Stimulated activated CD8-positive, alpha-beta memory T cell treated with anti-CD3 and anti-CD28 coated beads, Interleukin-15, amount 100 ng/mL, for 1 hour (primary cell): ENCODE measurements at places on chromosomes 16 and 17.

GRCh38 chr17:32345951-32346600, 3.9 kb upstream of the ZNF207 start:
- DNase-seq: no peak

- DNase-seq: no peak
Measured at GRCh38 chr16:336269-336668, 16.3 kb downstream of the AXIN1 start.

- DNase-seq: no peak
Measured at GRCh38 chr16:69513180-69513966, 52.4 kb upstream of the NFAT5 start.

DNA sequence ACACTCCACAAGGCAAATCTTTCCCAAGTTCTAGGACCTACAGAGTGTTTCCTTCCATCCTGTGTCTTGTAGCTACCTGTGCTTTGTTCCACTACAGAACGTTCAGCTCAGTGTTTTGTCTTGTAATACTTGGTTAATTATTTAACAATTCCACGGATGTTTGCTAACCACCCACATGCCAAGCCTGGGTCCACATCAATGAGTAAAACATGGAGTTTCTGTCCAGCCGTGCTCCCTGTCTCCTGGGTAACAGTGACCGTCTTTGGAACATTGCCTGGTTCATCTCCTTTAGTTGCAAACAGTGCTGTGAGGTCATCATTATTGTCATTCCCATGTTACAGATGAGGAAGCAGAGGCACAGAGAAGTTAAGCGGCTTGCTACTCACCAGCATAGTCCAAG, 41.3 kb downstream of the IRF8 start:
- no peak for DNase-seq

GRCh38 chr17:42681976-42682721, at the start of gene CNTNAP1:
TSS of gene CNTNAP1 (plus strand) at chr17:42682531. CDS start at chr17:42682830, 299 bp downstream.
- DNase-seq: no peak

DNA sequence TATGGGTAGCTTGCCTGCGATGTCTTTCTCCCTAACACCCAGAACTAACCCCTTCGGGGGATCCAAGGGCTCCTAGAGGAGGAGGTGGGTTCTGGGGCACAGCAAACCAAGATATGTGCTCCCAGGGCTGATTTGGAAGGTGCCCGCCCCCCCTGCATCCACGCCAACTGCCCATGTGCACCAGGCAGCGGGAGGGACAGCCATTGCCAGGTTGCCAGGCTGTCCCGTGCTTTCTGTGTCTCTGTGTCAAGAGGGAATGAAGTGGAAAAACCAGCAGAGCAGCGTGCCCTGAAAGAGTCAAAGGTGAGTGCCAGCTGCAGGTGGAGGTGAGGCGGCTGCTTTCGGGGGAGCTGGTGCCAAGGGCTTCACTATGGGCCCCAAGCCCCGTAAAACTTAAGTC, 6.4 kb downstream of the TEKT5 start:
- no peak for DNase-seq

- no peak for DNase-seq
Measured at GRCh38 chr16:53495325-53495724, 7.7 kb downstream of the AKTIP start.

- no peak for DNase-seq
Measured at GRCh38 chr17:628089-628941, 86.3 kb downstream of the VPS53 start.

DNA sequence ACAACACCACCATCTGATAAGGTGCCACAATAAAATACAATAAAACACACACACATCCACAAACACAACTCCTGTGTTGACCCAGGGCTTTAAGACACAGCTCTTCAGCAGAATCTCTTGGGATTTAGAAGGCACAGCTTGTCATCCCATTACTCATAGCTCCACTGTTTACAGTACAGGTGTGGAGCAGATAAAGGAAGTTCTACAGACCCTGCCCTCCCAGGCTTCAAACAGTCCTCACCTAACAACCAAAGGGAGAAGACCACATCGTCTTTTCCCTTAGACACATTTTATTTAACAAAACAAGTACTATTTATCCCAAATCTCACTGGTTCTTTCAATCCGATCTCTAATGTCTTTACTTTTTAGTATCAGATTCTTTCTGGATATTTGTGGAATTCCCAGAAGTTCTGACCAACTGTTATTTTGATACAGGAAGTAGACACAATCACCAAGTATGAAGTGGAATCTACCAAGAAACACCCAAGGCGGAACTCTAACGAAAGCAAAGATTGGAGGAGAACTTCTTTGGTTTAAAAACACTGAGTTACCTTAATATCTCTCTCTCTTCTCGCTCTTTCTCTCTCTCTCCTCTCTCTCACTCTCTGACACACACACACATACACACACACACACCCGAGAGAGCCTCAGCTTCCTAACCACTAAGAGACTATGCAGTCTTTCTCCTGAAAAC, 46.1 kb downstream of the CYTH1 start:
- DNase-seq: no peak

DNA sequence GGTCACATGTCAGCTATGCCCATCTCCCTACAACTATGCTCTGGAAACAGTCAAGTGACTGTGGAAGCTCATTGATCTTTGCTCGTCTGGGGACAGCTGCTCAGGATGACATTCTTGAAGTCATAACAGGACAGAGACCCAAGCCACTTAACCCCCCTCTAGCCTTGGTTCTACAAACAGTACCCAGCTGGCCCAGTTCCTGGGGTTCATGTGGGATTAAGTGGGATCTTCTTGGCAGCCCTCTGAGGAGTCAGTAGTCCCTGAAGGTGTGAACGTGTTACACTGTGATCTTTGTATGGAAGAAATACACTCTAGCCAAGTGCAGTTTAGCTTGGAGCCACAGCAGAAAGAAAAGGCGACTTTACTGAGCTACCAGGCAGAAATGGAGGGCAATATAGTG, 25.8 kb downstream of the UBN1 start:
- no peak for DNase-seq

- no peak for DNase-seq
Measured at GRCh38 chr17:75088465-75089417, 987 bp downstream of the SLC16A5 start.

- no peak for DNase-seq
Measured at GRCh38 chr17:39787743-39788484, 50.2 kb downstream of the GRB7 start.

GRCh38 chr16:83733301-83733700, 74.5 kb upstream of the HSBP1 start:
- no peak for DNase-seq

DNA sequence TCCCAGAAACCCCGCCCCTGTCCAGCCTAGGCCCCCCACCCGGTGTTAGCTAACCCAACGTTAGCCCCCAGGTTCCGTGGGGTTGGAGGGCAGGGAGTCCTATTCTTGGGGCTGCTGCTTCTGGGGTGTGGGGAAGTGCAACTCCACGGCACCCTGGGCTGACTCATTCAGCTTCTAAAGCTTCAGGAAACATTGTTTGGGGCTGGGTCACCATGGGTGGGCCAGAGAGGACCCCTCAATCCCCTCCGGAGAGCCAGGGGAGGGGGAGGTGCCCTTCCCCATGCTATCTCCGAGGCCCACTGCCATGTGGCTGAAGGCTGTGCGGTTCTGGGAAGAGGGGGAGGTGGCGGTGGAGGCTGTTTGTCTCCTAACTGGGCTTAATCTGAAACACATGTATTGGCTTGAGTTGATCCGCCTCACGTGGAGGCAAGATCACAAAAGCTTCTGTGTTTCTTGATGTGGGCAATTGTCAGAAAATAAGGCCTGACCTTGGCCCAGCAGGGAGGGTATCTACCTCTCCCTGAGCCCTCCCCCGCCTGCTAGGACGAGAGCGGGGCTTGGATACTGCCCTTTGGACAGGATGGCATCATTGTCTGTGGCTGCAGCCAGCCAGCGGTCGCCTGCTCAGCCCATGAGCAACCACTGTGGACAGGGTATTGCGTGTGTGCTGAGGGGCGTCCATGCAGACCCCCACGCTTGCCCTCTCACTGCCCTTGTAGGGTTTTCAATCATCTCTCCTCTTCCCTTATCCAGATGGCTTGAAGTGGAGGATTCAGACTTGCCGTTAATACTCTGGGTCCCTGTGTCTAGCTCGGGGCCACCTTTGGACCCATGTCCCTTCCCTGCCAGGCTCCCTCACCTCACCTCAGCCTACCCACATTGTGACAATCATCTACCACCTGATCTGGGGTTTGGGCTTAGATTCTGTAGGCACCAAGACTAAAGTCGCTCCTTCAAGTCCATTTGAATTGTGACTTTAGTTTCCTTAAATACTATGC, 1.3 kb downstream of the SERPINF1 start:
- no peak for DNase-seq

DNA sequence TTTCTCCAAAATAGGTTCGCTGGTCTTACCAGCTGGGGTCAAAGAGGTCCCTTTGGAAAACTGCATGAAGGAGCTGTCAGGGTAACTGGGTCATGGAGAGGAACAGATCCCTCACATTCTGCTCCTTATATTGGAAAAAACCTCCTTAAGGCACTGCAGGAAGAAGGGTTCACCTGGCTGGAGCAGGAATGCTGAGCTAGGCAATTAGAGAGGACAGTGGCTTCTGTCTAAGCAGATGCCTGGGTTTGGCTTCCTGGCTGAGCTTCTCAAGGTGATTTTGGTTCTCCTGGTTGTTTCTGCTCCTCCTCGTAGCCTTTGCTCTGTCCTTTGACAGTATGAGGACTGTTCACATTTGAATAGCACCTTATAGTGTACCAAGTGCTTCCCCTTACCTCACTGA, 19.6 kb downstream of the ITGB3 start:
- DNase-seq: no peak

DNA sequence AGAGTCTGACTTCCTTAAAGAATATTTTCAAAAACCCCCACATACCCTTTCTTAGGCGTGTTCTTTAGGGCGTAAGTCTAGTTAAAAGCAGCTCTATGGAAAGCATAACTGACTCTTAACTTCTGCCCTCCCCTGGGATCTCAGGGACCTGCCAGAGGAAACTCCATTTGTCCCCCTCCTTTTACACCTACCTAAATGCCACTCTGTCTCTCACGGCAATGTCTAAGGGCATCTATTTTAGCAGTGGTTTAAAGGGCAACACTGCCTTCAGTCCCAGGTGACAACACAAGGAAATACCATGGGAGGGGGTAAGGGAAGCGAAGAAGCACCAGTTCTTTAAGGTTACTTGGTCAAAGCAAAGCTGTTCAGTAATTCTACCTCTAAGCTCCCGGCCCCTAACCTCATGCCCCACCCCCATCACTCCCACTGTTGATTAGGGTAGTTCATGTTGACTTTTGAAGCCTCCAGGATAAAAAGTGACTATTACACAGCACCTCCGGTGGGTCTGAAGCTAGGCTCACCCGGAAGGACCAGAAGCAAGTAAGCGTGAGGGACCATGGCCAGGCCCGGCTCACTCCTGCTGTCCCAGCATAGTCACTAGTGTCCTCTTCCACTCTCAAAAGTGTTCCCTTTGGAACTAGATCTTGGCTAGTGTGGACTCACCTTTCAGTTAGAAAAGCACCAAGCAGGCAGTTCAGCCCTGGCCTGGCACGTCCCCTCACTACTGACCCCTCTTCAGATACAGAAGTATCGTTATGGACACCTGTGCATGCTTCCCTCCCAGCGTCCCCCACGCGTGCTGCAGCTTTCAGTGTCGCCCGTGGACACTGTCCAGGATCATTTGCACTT, 47.1 kb downstream of the CYTH1 start:
- DNase-seq: no peak

DNA sequence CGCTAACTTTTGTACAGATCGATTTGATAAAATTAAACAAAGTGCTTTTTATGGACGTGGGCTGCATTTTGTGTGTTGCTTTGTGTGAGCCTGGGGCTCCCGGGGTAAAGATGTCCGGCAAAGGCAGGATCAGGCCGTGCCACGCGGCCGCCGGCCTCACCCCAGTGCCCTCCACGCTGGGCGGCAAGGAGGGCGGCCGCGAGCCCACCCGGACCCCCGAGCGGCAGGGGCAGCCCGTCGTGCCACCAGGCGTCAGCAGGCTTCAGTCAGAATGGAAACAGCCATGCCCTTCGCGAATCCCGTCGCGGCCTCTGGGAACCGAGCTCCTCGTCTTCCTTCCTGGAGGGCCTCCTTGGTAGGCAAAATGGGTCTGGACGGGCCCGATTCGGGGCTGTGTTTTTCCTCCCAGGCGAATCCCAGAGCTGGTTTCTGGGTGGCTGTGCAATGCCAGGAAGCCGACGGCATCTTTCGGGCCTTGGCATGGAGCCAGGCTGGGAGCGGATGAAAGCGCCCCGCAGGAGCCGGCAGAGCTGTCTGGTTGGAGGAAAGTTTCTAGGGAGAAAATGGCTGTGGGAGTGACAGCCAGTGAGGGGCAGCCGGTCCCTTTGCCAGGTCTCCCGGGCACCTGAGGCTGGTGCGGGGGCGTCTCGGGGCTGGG, 5.5 kb downstream of the SOX8 start:
- no peak for DNase-seq

DNA sequence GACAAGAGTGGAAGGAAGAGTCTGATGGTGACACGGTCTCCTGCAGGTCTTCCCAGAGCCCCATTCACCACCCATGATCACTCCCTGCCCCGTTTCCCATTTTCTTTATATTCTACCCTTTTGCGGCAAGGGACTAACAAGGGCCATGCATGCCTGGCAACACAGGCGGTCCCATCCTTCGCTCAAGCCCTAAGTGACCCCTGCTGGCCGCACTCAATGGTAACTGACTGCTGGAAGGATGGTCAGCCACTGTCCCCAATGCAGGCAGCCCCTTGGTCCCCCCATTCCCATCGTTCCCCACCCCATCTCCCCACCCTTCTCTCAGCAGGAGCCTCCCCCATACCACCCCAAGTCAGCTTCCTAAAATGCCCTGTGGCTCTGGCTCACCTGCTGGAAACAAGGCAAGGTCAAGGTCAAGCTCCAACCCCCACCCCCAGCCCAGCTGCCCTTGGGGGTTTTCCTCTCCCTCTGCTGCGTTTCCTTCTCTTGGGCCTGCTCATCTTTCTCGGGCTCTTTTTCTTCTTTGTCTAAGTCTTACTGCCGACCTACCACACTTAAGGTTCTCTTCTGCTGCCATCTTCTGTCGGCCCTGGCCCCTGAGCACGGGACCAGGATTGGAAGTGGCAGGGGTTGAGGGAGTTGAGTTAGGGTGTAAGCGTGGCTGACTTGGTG, 116.0 kb downstream of the RPTOR start:
- no peak for DNase-seq

DNA sequence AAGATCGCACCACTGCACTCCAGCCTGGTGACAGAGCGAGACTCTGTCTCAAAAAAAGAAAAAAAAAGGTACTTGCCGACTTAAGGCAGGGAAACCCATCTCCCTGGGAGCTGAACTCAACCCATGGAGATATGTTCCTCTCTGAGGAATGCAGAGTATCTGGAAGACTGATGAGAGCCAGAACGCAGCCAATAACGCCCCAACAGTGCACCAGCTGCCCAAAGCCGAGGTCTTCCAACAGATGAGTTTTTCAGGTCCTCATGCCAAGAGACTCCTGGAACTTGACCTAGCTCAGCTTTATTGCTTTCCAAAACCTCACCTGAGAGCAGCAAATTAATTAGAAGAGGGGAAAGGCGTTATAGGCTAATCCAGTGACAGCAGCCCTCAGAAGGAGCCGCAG, 9.4 kb downstream of the ELAC2 start:
- no peak for DNase-seq

DNA sequence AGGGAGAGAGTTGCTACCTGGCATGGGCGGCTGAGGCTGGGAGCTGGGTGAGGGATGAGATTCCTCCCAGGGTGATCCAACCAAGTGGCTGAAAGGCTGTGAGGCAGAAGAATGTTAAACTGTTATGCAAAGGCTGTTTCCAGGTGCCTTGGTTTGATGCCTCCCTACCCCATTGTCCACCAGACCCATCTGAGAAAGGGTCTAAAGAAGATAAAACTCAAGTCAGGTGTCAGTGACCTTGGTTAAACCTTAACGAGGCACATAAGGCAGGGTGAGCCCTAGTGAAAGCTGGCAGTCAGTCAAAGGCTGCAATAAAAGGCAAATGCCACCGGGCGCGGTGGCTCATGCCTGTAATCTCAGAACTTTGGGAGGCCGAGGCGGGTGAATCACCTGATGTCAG, 23.8 kb downstream of the LDHD start:
- DNase-seq: no peak
